ENCODE measurements at places on chromosomes 16 and 17. TPM values are rescaled to one million over a fixed set of nuclear protein-coding genes. Genes with fewer than 3 reads are reported as not detected.

SLFN13 gene
- total RNA-seq, result 3.6 TPM

NLGN2 gene
- 8.8 TPM for total RNA-seq

PRSS33 gene
- total RNA-seq, result not detected

KCNG4 gene
- not detected for total RNA-seq

- DNase-seq, result no peak
These were observed 27.1 kb downstream of the XPO6 start for GRCh38 chr16:28184625-28185024.

- no peak for DNase-seq
These were observed 1.3 kb downstream of the ZNF750 start for GRCh38 chr17:82838386-82839063.

- no peak for DNase-seq
These were observed 12.0 kb downstream of the CRLF3 start for GRCh38 chr17:30812218-30813177.

GRCh38 chr17:34502426-34502825, 77.0 kb upstream of the TMEM132E start:
- no peak for DNase-seq

- no peak for DNase-seq
These were observed 13.9 kb downstream of the TNS4 start for GRCh38 chr17:40487371-40488020.
